ENCODE measurements at places on chromosomes 12 and 14.

- DNase-seq = no peak
These were observed 187.9 kb upstream of the GRIN2B start for GRCh38 chr12:14169281-14169680.

- DNase-seq = no peak
These were observed 157.9 kb downstream of the PELI2 start for GRCh38 chr14:56276108-56276507.

DNA sequence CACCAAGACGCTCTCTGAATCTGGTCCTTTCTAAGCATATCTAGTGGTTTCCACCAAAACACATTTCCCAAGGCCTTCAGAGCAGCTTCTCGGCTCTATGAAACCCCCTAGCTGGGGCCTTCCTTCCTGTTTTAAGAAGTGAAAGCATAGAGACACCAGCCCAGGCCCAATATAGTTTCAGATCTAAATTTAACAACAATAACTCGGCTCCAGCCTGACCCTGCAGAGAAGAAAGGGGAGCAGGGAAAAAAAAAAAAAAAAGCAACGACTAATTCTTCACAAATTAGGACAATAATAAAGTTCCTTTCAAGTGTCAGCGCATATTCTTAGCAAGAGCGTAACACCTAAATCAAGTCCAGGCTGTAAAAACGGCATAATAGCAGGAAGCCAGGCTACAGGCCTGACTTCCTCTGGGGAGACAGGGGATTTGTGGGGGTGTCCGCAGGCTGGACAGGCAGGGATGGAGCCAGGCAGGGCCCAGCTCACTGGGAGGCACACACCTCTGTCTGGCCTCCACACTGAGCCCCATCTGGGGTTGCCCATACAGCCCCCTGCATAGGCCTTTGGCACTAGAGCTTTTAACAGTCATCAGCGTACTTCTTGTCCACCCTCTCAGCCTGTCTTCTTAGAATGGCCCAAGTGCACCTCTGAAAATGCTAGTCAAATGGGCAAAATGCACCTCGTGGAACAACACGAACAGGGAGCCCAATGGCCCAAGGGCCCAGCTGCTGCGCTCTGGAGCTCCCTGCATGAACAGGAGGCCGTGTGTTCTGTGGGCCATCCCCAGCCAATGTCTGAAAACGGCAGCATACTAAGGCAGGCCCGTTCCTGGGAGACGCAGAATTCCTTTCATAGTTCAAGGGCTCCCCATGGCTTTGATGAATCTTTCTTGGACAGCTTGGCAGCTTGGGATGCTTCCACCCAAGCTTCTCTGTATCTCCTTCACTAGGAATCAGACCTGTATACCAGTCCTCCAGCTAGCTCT lies 772.9 kb downstream of the MED13L start:
- DNase-seq = no peak

DNA sequence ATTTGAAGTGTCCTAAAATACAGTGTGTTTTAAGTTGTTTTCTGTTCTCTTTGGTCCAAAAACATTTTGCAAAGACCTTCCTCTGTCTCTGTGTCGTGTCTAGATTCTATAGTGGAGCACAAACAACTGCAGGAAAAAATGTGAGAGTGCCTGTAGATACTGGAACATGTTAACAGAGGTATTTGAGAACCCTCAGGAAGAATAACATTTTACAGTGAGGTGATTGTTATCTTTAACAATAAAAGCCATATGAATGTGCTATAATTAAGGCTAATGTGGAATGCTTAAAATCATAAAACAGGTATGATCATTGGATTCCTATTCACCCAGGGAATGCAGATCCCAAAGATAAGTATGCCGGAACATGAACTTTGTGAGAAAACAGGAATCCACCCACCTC lies 98.0 kb downstream of the SAMD4A start:
- no peak for DNase-seq

- no peak for DNase-seq
These were observed 59.5 kb downstream of the SEL1L start for GRCh38 chr14:81474148-81474492.
